ENCODE measurements at places on chromosomes 4 and X. TPM values are rescaled to one million over a fixed set of nuclear protein-coding genes. Genes with fewer than 3 reads are reported as not detected.

The UGT2B11 gene
- not detected for total RNA-seq

The SLC49A3 gene
- 2.4 TPM for total RNA-seq

The ATP8A1 gene
- total RNA-seq: 8.8 TPM

The TMEM156 gene
- 1.0 TPM for total RNA-seq

The LINC00632 gene
- 2.8 TPM for total RNA-seq

The CXCL5 gene
- total RNA-seq: 0.80 TPM

The CRLF2 gene
- total RNA-seq: not detected

The MAGEC2 gene
- total RNA-seq: not detected

The GPR50 gene
- not detected for total RNA-seq

The BOD1L1 gene
- 43.0 TPM for total RNA-seq

The GPR82 gene
- total RNA-seq: not detected

The AKAP14 gene
- total RNA-seq: not detected

The ZNF157 gene
- under 0.01 TPM for total RNA-seq

The PASD1 gene
- not detected for total RNA-seq

The SLC9A7 gene
- total RNA-seq: 29.9 TPM

The PPA2 gene
- 106 TPM for total RNA-seq

The HSD17B10 gene
- total RNA-seq: 57.4 TPM

The PAGE4 gene
- not detected for total RNA-seq

The CCDC110 gene
- total RNA-seq: 0.43 TPM

The NAA10 gene
- total RNA-seq: 132 TPM

The PNMA6A gene
- 0.93 TPM for total RNA-seq

The PIN4 gene
- 13.3 TPM for total RNA-seq

The H2BW2 gene
- not detected for total RNA-seq

The HHIP gene
- 792 TPM for total RNA-seq

The ARSH gene
- not detected for total RNA-seq

The RENBP gene
- 3.1 TPM for total RNA-seq

The CSAG1 gene
- total RNA-seq: not detected

The SASH3 gene
- total RNA-seq: not detected

The CT45A1 gene
- not detected for total RNA-seq
